ENCODE measurements at places on chromosomes 1 and 21.

DNA sequence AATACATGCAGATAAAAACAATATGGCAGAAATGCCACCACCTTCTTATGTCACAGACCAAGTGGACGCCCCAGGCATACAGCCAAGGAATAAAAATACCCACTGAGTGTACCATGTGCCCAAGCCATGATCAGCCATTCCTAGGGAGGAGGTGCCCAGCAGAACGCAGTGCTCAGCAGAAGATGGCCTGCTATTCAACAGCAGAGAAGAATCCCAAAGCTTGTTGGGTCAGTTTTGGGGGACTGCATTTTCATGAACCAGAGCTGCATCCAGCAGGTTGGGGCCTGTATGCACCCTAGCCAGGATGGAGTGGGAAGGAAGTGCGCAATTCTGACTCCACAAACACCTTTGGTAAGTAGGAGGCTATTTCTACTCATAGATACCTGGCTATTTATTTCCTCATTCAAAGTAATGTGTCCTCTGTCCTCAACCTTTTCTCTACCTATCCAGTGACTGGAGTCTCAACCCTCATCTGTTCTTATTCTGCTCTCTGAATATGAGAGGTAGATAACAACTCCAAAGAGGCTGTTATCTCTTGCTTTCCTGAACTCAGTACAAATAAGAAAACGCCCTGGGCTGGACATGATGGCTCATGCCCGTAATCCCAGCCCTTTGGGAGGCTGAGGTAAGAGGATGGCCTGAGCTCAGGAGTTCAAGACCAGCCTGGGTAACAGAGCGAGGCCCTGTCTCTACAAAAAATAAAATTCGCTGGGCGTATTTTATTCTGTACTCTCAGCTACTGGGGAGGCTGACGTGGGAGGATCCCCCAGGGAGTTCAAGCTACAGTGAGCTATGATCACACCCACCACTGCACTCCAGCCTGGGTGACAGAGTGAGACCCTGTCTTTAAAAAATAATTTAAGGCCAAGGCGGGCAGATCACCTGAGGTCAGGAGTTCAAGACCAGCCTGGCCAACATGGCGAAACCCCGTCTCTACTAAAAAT is 2.5 kb upstream of the PLEKHM2 start:
- no peak for DNase-seq

GRCh38 chr1:87146986-87147385 is 181.7 kb upstream of the LMO4 start:
- DNase-seq: no peak

- DNase-seq: no peak
These were observed 126.2 kb downstream of the FGGY start for GRCh38 chr1:59422921-59423575.

DNA sequence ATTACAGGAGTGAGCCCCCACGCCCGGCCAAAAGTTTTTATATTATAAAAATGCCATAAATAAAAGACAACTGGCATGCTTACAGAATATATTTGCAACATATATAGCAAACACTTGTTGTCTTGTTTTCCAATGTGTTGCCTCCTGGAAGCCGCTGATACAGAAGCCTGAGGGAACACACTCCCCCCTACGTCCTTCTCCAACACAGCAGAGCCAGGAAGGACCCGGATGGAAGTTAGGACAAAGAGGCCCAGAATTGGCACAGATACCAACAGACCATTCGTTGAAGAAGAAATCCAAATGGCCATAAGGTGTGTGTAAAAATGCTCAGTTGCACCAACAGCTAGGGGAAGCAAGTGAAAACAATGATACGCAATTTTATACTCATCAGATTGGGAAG is 1.3 kb upstream of the PLA2G5 start:
- DNase-seq: no peak

DNA sequence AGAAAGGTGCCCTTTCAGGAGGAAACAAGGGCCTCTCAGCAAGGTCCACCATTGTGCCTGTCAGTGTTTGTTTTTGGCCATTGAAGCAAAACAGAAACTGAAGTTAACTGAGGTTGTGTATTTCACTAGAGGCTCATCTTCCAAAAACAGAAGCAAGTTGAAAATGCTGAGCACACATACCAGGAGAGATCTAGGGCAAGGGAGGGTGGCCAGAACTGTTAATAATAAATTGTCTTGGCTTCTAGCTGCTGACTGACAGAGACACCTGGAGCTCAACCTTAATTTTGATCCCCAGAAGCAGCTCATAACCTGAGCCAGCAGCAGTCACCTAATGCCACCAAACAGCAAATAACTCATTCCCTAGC is 5.2 kb downstream of the AGMAT start:
- DNase-seq: no peak

DNA sequence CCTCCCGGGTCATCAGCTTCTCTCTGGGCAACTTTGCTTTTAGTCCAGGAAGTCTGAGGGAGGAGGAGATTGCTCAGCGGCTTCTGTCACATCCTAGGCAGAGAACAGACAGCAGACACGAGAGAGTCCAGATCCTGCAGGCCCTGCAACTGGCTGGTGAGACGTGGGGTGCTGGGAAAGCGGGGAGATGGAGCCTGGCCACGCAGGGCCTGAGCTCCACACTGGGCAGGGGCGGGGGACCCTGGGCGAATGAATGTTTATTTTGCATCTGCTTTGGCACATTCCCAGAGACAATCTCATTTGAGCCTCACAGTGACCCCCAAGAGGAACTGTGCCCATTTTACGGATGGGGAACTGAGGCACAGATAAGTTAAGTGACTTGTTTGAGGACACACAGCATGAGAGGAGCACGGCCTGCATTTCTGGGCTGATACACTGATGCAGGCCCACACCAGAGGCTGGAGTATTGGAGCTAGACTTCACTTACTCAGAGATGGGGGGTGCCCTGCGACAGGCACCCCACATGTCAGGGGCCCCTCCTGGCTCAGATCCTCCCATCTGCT is 9.6 kb downstream of the C1orf167 start:
- DNase-seq: no peak

DNA sequence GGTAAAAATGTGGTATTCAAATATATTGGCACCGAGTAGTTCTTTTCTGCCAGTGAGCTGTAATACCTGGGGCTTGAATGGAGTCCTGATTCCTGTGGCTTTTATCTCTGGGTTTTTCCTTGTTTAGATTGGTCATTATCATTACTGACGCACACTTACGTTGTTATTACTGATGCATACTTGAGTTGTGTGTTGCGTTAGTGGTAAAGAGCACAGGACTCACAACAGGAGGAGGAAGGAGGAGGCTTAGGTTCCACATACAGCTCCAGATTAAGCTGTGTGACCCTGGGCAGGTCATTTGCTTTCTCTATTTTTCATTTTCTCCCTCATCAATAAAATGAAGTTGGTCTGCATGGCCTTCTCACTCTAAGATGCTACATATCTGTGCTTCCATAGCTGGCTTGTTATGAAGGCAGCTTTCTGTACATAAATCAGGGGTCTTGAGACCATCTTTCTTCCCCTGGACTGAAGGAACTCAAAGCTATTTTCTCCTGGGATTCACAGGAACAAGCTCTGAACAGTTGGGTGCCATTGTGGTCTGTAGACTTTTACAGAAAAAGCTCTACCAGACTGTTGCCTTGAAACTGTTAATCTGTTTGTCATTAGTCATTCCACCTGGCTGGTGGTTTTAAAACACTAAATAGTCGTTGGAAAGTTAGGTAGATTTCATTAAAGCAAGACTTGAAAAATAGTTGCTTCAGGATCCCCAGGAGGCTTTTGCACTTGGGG is 5.6 kb downstream of the ARID1A start:
- DNase-seq: no peak

All from hepatic stellate cell (primary cell).